ENCODE measurements at places on chromosomes 11 and 22.

GRCh38 chr11:693887-694562, 997 bp downstream of the DEAF1 start:
- DNase-seq = no peak

DNA sequence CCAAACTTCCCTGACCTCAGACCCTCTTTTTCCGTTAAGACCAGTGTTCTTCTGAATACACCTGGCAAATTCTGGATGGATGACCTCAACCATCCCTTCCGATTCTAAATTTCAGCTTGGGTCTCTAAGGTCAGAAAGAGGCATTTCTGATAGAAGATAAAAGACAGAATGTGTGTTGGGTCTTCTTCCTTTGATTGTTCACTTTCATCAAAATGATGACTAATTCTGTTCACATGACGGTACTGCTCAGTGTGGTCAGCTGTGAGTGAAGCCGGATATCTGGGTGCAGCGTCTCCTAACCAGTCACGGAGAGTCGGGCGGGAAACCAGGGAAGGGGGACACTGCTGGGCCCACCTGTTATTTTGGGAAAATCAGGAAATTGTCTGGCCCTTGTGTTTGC, 151.6 kb upstream of the NAV2 start:
- DNase-seq = no peak

GRCh38 chr11:6096417-6096816, 11.1 kb upstream of the OR56B4 start:
- DNase-seq = no peak

DNA sequence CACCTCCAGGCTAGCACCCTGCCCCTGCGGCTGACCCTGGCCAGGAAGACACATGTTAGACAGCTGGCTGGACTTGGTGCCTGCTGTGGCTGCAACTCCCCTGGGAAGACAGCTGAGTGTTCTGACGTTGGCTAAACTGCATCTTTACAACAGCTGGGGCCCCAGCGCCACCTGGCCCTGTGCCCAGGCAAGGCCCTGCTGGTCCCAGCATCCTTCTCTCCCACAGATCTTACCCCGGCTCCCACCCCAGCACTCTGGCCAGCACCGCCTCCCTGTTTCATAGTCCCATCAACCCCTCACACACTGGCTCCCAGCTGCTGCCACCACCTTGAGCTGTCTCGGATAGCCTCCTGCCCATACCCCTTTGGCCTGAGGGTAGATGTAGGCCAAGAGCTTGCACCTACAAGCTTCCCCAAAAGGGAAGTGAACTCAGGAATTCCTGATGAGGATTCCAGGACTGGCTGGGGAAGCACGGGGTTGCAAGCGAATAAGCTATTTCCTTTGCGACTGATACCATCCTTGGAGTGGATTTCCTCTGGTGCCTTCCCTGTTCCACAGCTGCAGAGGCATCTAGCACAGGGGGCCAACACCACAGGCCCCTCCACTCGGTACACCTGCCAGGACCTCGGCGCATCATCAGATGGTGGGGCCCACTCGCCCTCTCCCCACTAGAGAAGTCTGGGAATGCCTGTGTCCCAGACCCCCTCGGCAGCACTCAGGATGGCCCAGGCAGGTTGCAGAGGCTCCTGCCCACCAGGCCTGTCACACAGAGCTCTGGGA, 28.5 kb downstream of the RSPH14 start:
- DNase-seq = peak; percentile 83

GRCh38 chr11:32033491-32033890, 57.4 kb upstream of the RCN1 start:
- DNase-seq = no peak

DNA sequence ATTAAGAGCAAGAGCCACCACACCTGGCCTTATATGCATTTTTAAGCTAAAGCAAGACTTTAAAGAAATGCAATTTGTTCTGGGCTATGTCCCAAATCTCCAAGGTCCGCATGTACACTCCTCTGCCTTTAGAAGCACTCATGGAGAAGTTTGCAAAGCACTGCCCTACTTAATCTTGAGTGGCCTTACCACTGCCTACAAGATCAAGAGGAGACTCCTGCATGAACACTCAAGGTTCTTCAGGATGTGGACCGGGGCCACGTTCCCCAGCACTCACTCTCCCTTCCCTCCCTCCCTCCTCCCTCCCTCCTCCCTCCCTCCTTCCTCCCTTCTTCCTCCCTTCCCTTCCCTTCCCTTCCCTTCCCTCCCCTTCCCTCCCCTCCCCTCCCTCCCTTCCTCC, 63.2 kb upstream of the HSPA8 start:
- DNase-seq = no peak

DNA sequence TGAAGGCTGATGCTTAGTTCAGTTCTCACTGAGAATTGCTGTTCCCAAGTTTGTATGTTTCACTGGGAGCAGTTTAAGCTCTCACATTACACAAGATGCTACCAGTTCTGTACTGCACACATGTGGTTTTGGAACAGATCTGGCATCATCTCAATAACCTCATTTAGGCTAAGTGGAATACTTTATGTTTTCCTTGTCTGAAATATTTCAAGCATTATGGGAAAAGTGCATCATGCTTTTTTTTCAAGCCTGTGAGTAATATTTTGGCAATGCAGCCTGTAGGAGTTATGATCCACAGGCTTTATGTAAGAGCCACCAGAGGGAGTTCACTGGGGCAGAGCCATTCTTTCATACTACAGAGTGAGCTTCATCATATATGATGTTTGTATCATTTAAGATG, 141.5 kb downstream of the OR4C45 start:
- DNase-seq = no peak

GRCh38 chr11:78607696-78608095, 33.0 kb upstream of the NARS2 start:
- no peak for DNase-seq

DNA sequence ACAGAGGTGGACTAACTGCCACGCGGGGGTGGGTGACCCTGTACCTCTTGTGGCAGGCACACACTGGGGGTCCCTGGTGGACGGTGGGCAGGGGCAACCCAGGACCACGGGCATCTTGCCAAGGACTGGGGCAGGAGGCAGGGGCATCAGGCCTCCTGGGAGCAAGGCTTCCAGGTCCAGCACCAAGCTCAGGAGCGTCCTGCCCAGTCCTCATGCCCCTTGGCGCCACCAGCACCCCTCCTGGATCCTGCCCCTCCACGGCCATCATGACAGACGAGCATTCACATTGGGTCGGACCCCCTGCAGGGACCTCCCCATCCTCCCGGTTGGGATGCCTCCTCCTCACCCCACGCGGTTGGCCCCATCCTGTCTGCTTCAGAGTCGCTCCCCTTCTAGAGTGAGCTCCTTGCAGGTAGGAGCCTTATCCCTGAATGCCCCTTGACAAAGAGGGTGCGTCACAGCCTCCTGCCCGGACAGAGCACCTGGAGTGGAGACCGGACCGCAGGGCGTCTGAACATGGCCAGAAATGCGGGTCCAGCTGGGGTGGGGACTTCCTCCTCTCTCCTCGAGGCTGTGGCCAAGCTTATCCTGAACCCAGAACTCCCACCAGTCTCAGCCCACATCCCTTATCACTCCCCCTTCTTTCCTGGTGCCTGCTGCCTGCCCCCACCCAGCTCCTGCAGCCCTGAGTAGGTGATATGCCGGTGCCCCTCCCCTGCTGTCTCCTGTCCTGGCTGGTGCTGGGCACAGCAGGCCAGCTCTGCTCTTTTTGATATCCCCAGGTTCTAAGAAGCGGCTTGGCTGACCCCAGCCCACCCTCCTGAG, 40.3 kb downstream of the IGF2 start:
- no peak for DNase-seq

GRCh38 chr11:119839476-119840133, 110.6 kb upstream of the NECTIN1 start:
- DNase-seq = no peak
